SJSA1 (cell line): ENCODE measurements at places on chromosomes 7 and 10.
A peak's percentile ranks its signal among the peaks of the same experiment; 100 is the strongest.

- DNase-seq: peak; percentile 39
Measured at GRCh38 chr10:123007558-123008354, 839 bp downstream of the IKZF5 start.

DNA sequence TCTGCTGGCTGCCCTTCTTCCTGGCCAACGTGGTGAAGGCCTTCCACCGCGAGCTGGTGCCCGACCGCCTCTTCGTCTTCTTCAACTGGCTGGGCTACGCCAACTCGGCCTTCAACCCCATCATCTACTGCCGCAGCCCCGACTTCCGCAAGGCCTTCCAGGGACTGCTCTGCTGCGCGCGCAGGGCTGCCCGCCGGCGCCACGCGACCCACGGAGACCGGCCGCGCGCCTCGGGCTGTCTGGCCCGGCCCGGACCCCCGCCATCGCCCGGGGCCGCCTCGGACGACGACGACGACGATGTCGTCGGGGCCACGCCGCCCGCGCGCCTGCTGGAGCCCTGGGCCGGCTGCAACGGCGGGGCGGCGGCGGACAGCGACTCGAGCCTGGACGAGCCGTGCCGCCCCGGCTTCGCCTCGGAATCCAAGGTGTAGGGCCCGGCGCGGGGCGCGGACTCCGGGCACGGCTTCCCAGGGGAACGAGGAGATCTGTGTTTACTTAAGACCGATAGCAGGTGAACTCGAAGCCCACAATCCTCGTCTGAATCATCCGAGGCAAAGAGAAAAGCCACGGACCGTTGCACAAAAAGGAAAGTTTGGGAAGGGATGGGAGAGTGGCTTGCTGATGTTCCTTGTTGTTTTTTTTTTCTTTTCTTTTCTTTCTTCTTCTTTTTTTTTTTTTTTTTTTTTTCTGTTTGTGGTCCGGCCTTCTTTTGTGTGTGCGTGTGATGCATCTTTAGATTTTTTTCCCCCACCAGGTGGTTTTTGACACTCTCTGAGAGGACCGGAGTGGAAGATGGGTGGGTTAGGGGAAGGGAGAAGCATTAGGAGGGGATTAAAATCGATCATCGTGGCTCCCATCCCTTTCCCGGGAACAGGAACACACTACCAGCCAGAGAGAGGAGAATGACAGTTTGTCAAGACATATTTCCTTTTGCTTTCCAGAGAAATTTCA, 1.7 kb downstream of the ADRB1 start:
- peak; percentile 31 for DNase-seq

GRCh38 chr7:75804004-75804403, 9.6 kb downstream of the CCL24 start:
- no peak for DNase-seq

GRCh38 chr10:12940791-12941190, 60.7 kb downstream of the CCDC3 start:
- DNase-seq: no peak

- no peak for DNase-seq
Measured at GRCh38 chr10:131311402-131311660, 190 bp downstream of the TCERG1L start.

GRCh38 chr7:8638076-8638475, 204.7 kb downstream of the NXPH1 start:
- DNase-seq: no peak

- DNase-seq: no peak
Measured at GRCh38 chr10:51269821-51270220, 195.5 kb downstream of the PRKG1 start.

- peak; percentile 51 for DNase-seq
Measured at GRCh38 chr10:37495415-37495814, 362.0 kb downstream of the ZNF248 start.

DNA sequence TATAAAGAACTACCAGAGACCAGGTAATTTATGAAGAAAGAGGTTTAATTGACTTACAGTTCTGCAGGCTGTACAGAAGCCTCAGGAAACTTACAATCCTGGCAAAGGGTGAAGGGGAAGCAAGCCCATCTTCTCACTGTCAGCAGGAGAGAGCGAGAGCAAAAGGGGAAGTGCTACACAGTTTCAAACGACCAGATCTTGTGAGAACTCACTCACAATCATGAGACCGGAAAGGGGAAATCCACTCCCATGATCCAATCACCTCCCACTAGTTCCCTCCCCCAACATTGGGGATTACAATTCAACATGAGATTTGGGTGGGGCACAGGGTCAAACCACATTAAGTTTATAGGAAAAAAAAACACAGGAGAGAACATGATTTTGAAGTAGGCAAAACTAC, 222.1 kb upstream of the SHH start:
- DNase-seq: no peak
